ENCODE measurements at places on chromosomes 5 and 9.

DNA sequence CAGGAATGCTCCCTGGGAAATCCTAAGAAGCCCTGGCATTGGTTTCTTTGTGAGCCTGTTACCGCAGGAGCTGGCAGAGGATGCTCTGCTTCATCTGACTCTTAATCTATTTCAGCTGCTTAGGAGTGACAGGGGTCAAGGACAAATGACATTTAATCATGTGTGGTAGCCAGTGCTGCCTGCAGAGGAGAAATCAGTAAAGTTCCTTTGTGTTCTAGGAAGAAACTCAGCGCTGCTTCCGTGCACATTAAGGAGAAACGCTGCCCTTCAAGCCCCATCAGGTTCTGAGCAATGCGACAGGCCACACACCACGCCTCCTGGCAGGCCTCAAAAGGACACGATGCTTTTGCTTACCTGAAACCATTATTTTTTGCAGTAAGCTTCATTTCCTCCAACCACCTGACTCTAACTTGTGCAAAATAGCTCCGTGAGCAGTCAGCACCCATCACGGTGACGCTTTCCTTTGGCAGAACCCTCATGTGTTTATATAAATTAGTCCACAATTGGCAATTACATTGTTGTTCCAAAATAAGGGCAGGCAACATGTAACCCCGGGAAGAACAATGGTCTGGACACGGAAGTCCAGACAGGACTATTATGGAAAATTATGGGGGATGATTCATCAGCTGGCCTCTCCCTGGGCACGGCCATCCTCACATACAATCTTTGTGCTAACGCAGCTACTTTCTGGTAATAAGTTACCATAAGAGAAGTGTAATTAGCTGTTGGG, 387.9 kb upstream of the DAP start:
- no peak for DNase-seq

GRCh38 chr9:21174671-21175070, 8.2 kb upstream of the IFNA21 start:
- no peak for DNase-seq

GRCh38 chr9:128532581-128532980, 19.8 kb upstream of the SPTAN1 start:
- no peak for DNase-seq

GRCh38 chr9:127183814-127184582, 61.6 kb upstream of the ANGPTL2 start:
- DNase-seq = no peak

- DNase-seq = no peak
Measured at GRCh38 chr9:128995791-128996190, 32.3 kb downstream of the SH3GLB2 start.

DNA sequence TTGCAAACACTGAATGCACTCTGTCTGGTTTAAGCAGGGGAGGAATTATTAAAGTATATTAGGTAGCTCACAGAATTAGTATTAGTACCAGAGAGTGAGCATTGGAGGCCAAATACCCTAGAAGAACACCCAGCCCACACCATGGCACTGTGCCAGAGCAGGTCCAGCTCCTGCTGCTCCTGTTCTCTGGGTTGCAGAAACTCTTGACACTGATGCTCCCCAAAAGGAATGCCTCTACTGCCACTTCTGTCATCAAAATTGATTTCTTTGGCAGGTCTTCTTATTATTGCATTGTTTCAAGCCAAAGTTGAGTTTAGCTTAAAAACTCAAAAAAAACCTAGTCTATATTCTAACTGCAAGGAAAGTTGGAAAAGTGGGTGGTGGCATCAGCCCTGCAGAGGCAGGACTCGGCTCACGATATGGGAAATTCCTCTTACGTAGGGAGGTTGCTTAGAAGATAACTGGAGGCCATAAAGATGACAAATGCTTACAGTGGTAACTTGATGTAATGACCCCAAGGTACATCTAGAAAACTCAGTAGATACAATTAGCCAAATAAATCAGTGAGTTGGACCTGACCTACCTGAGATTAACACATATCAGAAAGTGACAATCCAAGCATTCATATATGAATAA, 123.4 kb downstream of the CD180 start:
- DNase-seq = no peak

- no peak for DNase-seq
Measured at GRCh38 chr9:99029083-99029645, 75.7 kb upstream of the TGFBR1 start.

DNA sequence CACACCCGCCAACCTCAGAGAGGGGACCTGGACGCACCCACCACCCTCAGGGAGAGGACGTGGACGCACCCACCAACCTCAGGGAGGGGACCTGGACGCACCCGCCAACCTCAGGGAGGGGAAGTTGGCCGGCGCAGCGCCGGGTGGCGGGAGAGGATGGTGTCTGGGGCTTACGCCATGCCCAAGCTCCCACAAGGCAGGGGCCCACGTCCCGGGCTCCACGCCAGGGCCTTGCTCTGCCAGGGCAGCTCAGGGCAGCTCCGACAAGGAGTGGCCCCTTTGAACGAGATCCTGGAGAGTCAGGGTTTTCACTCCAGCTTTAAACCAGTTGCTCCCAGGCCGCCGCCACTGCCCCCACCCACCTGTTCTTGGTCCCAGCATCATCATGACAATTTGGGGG, 32.2 kb upstream of the SLC12A7 start:
- no peak for DNase-seq

GRCh38 chr9:136051453-136051836, 43.6 kb downstream of the NACC2 start:
- DNase-seq = no peak

DNA sequence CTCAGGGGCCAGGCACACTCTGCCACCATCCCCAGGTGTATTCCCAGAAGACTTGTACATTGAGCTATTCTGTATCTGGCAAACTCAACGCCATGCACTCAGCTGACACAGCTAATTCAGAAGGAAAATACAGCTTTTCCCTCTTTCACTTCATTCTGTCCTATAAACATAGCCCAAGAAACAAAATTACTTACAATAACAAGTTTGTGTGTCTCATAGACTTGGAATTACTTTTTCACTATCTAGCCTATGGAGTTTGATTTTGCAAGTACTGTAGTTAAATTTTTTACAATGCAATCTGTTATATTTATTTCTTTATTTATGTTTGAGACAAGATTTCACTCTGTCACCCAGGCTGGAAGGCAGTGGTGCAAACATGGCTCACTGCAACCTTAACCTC, 125.1 kb upstream of the KLF9 start:
- no peak for DNase-seq

DNA sequence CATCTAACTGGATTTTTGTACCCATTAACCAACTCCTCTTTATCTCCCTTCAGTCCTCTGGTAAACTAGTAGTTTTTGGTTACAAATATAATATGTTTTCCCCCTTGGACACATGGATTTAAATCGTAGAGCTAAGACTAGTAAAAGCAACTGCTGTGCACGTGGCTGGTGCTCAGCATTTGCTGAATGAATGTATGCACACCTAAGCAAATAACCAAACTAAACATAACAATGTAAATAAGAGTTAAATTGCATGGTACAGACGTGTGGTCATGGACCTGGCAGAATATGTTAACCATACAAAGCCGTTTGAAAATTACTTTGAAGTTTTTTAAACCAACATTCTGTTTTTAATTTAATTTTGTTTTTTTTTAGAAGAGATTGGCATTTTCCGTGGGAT, 65.2 kb upstream of the FYB1 start:
- no peak for DNase-seq

DNA sequence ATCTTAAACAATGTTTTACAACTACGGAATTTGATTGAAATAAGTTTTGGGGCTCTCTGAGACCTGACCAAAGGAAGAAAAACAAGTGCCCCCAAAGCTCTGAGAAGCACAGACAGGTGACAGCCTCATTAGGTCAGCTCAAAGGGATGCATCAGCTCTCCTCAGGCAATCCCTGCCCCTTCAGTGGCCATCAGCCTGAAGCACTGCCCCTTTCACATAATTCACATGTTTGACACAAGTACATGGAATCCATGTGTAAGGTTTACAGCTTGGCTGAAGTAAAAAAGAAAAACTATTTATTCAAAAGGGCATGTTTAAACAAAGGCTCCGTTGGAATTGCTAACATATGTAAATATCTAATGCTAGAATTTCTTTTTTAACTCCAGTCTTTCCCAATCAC, 56.3 kb downstream of the TSSK1B start:
- no peak for DNase-seq

DNA sequence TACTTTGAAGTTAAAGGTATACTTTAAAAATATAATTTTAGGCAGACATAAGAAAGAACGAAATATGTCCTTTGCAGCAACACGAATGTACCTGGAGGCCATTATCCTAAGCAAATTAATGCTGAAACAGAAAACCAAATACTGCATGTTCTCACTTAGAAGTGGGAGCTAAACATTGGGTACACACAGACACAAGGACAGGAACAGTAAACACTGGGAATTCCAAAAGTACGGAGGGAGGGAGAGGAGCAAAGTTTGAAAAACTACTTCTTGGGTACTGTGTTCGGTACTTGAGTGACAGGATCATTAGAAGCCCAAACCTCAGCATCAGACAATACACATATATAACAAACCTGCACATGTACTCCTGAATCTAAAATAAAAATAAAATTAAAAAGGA, 40.9 kb downstream of the TJP2 start:
- no peak for DNase-seq

- DNase-seq = no peak
Measured at GRCh38 chr9:107000218-107000617, 137.3 kb downstream of the ZNF462 start.

DNA sequence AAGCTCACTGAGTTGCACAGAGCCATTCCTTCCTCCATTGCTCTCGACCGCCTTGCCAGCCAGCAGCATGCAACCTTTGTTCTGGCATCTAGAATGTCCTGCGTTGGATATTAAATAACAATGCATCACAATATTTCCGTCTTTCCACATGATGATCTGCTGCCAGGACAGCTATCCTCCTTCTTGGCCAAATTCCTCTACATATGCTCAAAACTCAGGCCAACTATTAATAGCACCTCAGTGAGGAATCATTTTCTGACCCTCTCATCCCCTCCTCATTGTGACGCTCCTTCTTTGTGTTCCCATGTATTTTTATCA, 128.6 kb downstream of the MYO10 start:
- DNase-seq = no peak

GRCh38 chr9:116928884-116929283, 241.8 kb downstream of the TRIM32 start:
- no peak for DNase-seq

- DNase-seq = no peak
Measured at GRCh38 chr5:56123531-56124243, 109.4 kb downstream of the ANKRD55 start.

- DNase-seq = no peak
Measured at GRCh38 chr5:132428484-132429462, 59.3 kb downstream of the SLC22A5 start.

GRCh38 chr5:71573591-71573990, 13.5 kb upstream of the MCCC2 start:
- DNase-seq = no peak

DNA sequence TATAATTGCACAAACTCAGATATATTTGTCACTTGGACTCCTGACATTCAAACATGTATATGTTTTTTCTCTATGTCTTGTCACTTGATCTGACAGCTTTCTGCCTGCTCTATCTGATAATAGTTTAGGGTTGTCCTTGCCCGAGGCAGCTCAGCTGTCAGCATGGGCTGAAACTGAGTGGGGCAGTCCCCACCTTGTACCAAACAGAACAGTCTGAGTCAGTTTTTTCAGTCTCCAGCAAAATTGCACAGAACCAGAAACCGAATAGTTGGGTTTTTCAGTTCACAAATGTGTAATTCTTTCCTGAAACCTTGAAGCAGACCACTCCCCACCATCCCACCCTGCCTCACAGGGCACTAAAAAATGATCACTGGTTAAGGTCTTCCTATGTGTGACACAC, 9.5 kb upstream of the HAND1 start:
- DNase-seq = no peak

DNA sequence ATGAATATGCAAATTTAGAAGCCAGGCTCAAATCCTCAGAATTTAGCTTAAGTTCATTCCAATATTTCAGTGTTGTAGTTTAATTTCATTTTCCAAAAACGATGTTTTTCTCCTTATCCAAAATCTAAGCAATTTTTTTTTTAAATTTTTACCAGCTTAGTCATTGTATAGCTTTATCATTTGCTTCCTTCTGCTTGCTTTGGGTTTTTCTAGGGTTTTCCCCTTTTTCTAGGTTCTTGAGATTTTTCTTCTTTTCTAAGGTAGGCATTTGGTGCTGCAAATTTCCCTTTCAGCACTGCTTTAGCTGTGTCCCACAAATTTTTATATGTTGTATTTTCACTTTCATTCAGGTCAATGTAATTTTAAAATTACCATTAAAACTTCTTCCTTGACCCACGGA, 34.4 kb upstream of the CCDC112 start:
- DNase-seq = no peak

DNA sequence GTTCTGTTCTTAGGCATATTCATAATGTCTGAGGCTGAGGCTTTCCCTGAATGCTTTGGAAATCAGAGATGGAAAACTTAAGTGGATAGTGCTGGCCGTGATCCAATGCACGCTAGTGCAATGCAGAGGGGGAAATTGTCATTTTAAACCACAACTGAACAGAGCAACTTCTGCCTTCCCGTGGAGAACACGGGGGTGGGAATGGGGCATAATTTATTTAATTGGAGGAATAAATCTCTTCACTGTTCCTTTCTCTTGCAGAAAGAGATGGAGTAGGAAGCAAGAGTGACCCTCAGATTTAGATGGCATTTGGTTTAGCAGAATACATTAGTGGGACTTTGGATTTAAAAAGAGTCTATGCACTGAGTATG, 22.9 kb upstream of the NREP start:
- no peak for DNase-seq

- DNase-seq = no peak
Measured at GRCh38 chr9:112971415-112971814, 40.6 kb downstream of the ZNF883 start.

GRCh38 chr5:98564836-98565235, 208.6 kb upstream of the RGMB start:
- DNase-seq = no peak

GRCh38 chr5:178112545-178112944, 787 bp upstream of the N4BP3 start:
- DNase-seq = no peak

- DNase-seq = no peak
Measured at GRCh38 chr9:68749579-68750159, 44.6 kb downstream of the PIP5K1B start.

GRCh38 chr5:56154732-56155484, 78.2 kb downstream of the ANKRD55 start:
- no peak for DNase-seq

DNA sequence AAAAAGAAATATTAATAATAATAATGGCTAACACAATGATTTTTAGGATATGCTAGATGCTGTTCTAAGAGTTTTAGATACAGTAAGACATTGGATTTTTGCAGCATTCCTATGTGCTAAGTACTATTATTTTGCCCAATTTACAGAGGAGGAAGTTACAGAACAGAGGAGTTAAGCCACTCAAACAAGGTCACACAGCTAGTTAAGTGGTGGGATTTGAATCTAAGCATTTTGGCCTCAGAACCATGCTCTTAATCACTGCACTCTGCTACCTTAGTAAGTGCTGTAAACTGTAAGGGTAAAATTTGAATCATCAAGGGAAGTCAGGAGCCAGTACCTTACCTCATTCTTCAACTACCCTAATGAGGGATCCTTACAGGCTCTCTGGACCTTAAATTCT, 25.4 kb downstream of the RPS23 start:
- DNase-seq = no peak
